Stimulated activated CD8-positive, alpha-beta memory T cell treated with anti-CD3 and anti-CD28 coated beads, Interleukin-4, amount 100 ng/mL, for 1 hour (primary cell): ENCODE measurements at places on chromosomes 16 and 17.
A peak's percentile ranks its signal among the peaks of the same experiment; 100 is the strongest.

DNA sequence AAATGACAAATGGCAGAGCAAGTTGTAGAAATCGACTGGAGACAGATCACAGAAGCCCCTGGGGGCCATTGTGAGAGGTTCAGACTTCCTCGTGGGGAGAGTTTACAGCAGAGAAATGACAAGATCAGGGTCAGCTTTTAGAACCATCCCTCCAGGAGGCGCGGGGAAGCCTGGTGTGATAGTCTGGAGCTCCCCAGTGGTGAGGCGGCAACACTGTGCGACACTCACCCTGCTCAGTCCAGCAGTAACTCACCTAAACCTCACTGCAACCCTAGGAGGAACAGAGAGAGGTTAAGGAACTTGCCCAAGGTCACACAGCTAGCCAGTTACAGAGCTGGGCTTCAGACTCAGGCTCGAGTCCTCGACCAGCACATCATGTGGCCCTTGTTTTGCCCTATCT lies 123.4 kb upstream of the IRX3 start:
- no peak for DNase-seq

DNA sequence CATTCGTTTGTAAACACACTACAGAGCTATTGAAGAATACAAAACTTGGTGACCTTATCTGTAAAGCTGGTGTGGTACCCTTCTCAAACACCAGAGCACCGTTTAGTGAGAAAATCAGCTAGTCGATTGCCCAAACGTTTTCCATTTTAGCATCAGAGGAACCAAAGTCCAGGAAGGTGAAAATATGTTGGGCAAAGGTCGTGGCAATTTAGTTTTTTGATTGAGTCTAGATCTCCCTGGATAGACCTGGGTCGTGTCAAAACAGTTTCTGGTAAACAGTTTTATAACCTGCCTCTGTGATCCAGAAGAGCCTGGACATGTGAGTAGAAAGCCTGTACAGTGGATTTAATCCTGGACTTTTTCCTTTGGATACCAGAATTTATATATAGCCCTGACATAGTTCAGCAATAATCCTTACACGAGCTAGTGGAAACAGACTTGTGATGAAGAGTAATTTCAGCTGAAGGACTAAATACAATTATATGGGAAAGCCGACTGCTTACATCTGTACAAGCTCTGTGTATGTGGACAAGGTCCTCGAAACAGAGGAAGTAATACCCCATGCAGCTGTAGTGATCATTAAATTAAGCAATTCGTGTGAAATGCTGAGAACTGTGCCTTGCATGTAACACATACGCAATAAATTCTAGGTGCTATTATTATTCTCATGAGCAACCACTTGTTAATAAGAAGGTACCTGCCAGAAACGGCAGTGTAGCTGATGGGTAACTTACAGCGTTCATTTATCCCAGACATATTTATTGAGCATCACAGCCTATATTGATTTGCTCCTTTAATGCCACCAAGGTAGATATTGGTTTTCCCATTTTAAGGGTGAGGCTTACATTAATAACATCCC lies 72.5 kb downstream of the MAP2K6 start:
- no peak for DNase-seq

DNA sequence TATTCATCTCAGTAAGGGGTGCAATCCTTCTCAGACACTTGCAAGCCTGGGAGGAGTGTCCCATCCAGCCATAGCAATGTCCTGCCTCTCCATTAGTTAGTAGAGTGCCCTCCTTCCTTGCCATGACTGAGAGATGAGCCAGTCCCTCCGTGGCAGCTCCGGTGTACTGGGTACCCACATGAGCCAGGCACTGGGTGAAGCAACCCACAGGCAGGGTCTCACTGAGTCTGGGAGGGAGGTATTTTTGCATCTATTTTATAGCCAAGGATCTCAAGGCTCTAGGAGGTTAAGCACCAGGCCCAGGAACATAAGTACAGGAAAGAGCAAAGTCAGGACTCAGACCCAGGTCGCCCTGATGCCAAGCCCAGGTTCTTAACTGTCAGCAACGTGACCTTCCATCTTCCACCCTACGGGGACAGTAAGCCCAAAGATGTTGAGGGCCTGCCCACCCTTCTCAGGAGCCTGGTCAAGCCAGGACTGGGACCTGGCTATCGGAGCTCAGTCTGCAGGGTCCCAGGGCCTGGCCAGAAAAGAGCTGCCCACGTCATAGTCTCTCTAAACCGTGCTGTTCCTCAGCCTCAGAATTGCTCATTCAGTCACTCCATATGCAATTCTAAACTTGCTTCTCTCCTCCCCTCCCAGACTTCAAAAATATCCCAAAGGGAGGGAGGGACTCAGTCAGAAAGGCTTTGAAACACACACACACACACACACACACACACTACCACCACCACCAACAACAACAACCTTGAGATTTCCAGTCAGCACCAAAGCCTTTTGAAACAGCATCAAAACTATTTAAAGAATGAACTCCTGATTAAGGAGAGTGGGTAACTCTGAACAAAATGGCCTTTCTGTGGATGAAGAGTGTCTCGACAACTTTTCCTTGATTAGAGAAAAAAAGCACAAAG lies 16.6 kb downstream of the NOS2 start:
- DNase-seq: no peak

DNA sequence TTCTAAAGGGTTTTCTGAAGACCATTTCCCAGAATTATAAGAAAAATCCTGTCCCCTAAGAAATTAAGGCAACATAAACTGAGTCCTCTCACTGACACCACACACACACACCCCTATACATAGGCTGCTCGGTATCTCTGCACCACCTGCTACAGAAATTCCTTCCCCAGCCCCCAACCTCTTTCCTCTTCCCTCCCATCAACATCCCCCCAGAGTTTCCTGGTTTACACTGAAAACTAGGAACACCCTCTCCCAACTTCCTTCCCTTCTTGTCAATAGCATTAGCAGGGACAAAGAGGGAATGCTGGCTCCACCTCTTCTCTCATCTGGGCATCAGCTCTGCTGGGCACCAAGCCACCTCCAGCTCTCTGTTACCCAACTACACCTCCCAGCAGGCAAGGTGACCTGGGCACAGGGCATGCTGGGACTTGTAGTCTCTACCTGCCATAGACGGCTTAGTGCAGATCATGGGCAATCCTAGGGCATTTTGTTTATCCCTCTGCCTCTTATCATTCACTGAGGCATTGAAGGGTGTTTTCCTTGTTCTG lies 15.7 kb downstream of the CAVIN1 start:
- peak; percentile 32 for DNase-seq

DNA sequence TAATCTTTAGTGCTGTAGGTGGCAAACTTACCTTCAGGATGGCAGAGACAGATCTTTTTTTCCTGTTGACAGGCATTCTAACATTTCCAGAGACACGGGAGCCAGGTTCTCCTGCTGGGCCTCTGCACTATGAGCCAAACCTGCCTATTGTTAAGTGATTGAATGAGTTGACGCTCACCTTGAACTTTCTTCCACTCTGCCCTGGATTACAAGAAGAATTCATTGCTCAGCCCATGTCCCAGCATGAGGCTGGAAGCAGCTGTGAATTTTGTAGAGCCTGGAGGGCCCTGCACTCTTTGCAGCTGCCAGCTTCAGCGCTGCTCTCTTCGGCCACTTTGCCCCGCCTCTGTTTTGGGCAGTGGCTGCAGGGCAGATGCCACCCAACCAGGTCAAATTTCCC lies 9.4 kb upstream of the SLC7A5 start:
- no peak for DNase-seq

GRCh38 chr17:76657505-76658241 lies 14.1 kb upstream of the ST6GALNAC1 start:
- DNase-seq: no peak

DNA sequence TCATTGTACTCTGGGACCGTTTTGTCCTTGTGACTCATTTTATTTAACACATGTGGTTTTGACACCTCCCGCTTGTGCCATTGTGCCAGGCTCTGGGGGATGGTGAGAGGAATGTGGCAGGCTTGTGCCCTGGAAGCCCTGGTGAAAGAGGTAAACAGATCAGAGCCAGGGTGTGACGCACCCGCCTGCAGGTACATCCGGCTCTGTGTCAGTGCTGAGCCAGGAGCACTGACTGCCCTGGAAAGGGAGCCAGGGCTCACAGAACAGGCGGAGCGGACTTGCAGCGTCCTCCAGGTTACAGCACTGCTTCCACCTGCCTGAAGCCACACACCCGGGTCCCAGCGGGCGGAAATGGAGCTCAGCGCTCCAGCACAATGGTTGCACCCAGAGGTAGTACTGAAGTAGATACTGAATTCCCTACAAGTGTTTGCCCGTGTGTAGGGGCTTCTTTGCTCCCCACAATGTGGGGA lies 30.6 kb downstream of the CDRT15 start:
- peak; percentile 63 for DNase-seq

- no peak for DNase-seq
Observed at GRCh38 chr17:50194140-50194933, 7.1 kb downstream of the COL1A1 start.
